ENCODE measurements at places on chromosomes 6 and 20.

DNA sequence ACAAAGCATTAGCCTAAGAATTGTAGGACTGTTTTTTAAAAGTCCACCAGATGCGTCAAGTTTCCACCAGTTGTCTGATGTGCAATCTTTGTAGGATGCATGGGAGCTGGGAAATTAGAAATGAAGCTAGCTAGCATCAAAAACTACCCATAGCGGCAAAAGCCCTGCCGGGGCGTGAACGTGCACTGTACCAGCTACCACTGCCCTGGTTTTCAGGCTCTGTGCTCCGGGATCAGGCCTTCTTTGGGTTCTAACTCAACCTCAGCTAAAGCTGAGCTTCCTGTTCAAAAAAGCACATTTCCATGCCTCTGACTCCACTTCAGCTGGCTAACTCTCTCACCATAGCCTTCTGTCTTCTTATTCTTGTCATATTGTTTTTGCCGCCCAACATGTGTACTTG, 26.9 kb upstream of the FUCA2 start:
- DNase-seq: no peak

DNA sequence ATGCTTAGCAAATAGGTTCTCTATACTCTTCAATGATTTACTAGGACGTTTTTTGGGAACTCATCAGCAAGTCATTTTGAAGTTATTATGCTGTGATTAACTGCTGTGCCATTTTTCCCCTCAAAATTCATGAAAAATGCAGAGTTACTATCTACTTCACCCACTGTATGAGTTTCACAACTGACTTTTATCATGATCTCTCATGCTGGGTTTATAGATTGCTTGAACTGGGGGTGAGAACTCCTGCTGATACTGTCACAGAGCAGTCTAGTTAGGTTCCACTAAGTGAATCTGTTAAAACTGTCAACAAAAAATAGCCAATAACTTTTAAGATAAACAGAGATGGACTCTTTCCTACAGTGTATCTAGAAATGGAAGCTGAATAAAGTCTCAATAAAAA, 136.7 kb downstream of the EYS start:
- DNase-seq: no peak

DNA sequence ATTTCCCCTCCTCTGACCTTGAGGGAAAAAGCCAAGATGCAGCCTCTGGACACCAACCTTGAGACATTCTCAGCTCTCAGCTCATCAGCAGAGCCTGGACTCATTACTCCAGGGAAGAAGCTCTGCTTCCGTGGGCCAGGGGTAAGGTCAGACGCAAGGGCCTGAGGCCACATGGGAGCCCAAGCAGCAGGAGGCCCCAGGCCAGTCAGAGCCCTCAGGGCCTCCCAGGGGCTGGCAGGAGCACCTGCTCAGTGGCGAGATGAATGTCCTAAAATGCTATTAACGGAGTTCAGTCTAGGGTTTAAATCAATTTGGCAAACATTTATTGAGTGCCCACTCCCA, 208.6 kb downstream of the ERMARD start:
- DNase-seq: no peak

DNA sequence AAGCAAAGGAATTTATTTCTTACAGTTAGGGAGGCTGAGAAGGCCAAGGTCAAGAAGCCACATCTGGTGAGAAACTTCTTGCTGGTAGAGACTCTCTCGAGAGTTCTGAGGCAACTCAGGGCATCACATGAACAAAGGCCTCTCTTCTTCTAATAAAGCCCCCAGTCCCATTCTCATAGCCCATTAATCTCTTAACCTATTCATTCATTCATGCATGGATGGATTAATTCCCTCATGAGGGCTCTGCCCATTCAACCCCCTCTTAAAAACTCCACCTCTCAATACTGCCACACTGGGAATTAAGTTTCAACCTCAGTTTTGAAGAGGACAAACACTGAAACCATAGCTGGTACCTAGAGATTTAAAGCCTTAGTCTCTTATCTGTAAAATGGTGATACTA, 217.9 kb upstream of the SPTLC3 start:
- no peak for DNase-seq

DNA sequence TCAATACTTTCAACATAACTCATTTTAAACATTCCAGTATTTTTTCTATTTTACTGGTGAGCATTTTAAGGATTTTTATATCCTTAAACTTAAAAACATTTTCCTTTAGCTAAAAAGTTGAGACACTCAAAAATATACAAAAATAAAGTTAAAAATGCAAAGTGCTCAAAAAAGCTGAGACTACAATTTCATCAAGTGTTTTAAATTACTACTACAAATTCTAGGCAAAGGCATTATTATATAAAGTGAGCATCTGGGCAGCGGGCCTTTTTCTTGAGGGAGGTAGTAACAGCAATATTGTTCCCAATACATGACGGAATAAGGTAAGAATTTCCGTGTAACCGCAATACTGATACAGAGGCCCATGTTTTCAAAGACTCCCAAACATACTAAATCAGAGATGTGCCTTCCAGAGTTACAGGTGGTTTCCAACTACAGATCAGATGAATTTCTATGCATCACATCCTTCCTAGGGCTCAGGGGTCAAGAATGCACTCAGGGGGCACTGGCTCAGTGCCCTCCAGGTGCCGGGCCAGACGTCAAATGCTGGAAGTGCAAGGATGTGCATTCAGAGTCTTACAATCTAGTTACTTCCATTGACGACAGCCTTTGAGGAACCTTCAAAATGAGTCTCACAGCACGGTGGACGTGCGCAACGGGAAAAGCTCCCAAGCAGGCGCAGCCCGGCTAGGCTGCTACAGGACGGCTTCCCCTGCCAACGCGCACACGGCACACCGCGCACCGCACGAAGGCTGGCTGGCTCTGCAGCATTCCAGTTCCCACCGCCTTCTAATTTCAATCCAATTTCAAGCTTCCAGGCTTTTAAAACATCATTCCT, 1.7 kb downstream of the PHF10 start:
- DNase-seq: peak; percentile 40

GRCh38 chr6:142329486-142330113, 27.8 kb downstream of the ADGRG6 start:
- no peak for DNase-seq

- DNase-seq: no peak
Observed at GRCh38 chr20:43543138-43543537, 15.7 kb upstream of the SGK2 start.

DNA sequence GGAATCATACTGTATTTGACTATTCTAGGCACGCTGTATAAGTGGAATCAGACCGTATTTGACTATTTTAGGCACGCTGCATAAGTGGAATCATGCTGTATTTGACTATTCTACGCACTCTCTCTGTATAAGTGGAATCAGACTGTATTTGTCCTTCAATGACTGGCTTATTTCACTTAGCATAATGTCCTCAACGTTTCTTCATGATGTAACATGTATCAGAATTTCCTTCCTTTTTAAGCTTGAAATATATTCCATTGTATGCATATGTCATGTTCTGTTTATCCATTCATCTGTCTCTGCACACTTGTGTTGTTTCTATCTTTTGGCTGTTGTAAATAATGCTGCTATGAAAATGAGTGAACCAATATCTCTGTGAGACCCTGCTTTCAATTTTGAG, 5.7 kb downstream of the CCDC170 start:
- no peak for DNase-seq

DNA sequence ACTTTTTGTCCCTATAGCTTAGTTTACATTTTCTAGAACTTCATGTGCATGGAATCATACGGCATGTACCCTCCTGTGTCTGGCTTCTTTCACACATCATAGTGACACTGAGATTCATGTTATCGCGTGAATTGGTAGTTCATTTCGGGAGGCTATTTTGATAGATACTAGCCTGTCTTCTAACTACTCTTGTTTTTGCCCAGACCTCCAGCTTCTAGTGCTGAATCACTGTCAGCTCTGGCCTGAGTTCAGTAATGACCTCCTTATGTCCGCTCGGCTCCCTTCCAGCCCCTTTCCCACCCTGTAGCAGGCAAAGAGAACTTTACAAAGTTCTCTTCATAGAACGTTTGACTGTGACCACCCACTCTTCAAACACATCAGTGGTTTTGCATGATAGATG, 14.1 kb downstream of the MYBL2 start:
- no peak for DNase-seq

DNA sequence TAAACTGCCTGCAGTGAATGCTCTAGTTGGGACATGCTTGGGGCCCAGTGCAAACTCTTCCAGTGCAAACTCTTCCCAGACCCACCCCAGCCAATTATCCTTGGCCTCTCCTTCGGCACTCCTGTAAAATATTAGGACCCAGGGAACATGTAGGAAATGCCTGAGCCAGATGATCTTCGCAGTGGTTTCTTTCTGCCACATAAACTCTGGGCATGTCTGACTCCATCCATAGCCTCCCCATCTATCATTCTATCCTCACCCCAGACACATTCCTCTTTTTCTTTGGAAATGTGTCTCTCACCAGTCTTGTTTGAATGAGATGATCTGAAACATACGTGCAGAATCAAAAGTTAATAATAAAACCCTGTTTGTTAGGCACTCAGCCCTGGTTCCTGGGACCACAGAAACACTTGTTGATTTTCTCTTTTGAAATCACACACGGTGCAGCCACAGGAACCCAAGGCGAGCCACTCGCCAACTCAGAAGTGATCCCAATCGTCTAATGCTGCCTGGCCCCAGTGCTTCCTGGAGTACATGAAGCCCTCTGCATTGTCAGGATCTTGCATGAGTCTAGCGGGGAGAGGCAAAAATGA, 108.9 kb upstream of the CST7 start:
- DNase-seq: no peak

GRCh38 chr6:145815309-145816274, 997 bp upstream of the FBXO30 start:
- DNase-seq: peak; percentile 38

- peak; percentile 74 for DNase-seq
Observed at GRCh38 chr6:81228912-81229555, 523.4 kb downstream of the TENT5A start.

DNA sequence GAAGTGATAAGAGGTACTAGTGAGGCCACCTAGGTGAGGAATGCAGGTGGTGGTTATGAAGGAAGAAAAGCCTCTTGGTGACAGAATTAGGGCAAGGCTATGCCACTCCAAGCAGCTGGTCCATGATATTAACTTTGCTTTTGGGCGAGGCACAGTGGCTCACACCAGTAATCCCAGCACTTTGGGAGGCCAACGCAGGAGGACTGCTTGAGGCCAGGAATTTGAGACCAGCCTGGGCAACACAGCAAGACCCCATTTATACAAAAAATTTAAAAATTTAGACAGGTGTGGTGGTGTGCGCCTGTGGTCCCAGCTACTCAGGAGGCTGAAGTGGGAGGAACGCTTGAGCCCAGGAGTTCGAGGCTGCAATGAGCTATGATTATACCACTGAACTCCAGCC, 56.1 kb downstream of the SERAC1 start:
- DNase-seq: no peak

GRCh38 chr20:59404749-59405148, 104.3 kb downstream of the EDN3 start:
- no peak for DNase-seq

DNA sequence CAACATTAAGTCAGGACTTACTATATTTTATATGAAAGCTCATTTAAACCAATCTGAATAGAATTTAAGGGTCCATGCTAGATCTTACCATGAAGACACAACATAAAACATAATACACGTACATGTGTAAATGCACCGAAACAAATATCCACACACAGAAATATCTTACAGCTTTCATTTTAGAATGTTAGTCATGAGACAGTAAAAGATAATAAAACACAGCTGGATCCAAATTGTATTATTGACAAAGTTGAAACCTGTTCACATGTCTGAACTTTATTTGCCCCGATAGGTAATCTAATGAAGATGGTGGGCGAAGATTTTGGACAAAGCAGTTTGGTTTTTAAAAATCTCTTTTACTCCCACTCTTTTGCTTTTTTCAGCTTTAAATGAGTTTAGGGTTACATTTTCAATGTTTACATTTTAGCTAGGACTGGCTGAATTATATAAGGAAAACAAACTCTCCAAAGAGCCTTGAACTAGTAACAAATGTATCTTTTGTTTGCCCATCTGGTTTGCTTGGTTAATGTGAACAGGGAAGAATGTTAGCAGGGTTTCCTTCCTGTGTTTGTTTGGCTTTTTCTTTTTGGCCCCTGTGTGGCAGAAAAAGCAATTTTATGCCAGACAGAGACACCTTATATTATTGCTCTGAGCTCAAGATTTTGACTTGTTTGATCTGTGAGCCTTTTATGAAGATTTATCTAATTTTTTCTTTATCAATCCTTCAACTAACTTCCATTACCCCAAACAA, 5.1 kb upstream of the TMEM181 start:
- no peak for DNase-seq

GRCh38 chr6:108596956-108597355, 36.2 kb downstream of the FOXO3 start:
- no peak for DNase-seq

GRCh38 chr6:124796464-124796970, 165.7 kb upstream of the RNF217 start:
- no peak for DNase-seq

- DNase-seq: no peak
Observed at GRCh38 chr6:160972111-160972510, 19.5 kb upstream of the MAP3K4 start.

- DNase-seq: no peak
Observed at GRCh38 chr6:17334265-17334664, 53.1 kb downstream of the RBM24 start.

DNA sequence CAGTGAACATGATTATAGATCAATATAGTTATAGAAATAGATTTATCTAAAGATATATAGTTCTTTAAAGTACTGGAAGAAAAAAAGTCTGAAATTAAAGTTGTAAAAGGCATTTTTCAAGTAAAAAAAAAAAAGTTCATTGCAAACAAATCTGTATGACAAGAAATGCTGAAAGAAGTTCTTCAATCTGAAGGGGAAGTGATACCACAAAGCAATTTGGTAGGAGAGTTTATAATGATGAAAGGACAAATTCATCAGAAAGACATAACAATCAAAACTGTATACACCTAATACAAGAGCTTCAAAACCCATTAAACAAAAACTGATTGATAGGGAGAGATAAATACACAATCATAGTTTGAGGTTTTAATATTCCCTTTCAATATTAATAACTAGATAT, 14.1 kb downstream of the HUS1B start:
- DNase-seq: no peak

GRCh38 chr6:108896111-108896661, 48.0 kb downstream of the ARMC2 start:
- no peak for DNase-seq

GRCh38 chr6:106666282-106667021, 37.1 kb downstream of the QRSL1 start:
- DNase-seq: no peak

DNA sequence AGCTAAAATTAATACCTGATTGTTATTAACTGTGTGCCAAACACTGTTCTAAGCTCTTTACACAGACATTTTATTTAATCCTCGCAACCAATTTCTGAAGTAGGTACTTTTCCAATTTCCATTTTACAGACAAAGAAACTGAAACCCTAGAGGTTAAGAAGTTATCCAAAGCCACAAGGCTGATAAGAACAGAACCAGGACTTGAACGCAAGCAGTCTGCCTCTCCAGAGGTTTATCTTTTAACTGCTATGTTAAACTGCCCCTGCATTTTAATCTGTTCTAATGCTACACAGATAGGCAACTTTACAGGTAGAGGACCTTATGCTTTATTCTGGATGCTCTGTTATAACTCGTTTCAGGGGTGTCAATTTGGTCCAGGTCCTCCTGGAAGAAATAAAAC, 118.2 kb downstream of the SLC16A10 start:
- DNase-seq: no peak

- no peak for DNase-seq
Observed at GRCh38 chr6:134995536-134995935, 45.6 kb upstream of the ALDH8A1 start.

- DNase-seq: no peak
Observed at GRCh38 chr6:157368359-157369049, 12.5 kb upstream of the ZDHHC14 start.

- no peak for DNase-seq
Observed at GRCh38 chr20:54015496-54015895, 54.9 kb downstream of the BCAS1 start.

- no peak for DNase-seq
Observed at GRCh38 chr6:37624121-37624520, 73.6 kb downstream of the MDGA1 start.
